ENCODE measurements at places on chromosomes 16 and 17.

- DNase-seq = peak; percentile 3
Measured at GRCh38 chr16:71894229-71894920, 956 bp upstream of the IST1 start.

GRCh38 chr17:80023481-80024205 is 12.0 kb downstream of the TBC1D16 start:
- no peak for DNase-seq

DNA sequence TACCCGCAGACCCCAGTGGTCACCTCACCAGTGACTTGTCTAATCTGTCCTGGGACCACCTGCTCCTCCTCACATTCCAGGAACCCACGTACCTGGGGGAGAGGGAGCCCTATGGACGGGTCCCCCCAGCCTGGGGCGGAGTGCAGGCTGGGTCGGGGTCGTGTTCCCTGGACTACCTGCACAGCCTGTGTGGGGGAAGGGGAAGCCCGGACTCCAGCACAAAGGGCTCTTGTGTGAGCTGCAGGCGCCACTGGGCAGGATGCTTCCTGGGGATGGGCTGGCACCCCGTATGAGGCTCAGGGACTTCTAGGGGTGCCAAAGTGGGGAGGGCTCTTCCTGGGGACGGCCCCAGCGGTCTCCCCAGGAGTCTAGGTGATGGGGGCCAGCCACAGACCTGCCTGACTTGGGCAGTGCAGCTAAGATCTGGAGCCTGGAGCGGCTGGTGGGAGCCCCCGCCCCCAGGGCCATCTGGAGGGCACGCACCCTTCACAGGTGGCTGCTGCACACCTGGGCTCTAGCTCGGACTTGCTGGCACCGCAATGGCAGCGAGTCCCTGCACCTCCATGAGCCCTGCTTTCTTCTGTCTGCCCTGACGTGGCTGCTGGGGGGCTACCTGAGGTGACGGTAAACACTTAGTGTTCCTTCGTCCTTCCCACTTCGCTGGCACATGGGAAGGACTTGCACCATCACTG is 7.5 kb downstream of the VASN start:
- no peak for DNase-seq

DNA sequence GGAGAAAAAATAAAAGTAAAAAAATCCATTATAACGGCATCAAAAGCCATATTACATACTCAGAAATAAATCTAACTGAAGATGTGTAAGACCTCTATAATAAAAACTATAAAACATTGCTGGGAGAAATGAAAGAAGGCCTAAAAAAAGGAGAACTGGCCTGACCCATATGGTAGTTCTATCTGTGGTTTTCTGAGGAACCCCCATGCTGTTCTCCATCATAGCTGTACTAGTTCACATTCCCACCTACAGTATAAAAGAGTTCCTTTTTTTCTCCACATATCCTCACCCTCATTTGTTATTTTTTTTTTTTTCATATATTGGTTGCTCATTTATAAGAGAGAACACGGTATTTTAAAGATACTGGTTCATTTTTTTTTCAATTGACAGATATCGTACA is 191.8 kb downstream of the STX8 start:
- DNase-seq = no peak

DNA sequence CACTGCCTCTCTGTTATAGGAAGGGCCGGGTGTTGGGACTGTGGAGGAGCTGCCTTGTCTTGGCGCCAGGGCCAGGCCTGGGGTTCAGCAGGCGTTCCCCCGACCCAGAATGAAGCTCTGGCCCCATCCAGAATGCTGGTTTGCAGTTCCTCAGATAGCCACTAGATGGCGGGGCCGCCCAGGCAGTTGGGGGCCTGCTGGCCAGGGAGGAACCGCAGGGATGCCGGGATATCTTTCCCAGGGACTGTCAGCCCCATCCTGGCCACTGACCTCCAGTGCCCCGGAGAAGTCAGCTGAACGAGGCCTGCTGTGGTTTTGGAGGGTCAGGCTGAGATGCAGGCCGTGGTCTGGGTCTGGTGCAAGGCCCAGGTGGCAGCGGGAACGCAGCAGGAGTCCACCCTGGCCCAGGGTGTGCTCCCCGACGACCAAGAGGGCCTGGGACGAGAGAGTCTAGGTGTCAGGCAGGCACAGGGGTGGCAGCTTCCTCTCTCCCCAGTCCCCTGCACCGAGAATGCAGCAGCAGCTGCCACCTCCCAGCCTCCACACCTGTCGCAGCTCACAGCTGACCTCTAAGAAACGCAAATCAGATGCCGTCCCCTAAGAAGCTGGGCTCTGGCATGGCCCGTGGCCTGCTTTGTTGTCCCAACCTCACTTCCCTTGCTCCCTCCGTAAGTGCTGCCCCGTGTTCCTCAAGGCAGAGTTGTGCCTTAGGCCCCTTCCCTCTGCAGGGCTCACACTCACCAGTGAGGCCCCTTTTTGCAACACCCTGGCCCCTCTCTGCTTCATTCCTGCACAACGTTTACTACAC is 51.2 kb downstream of the RMI2 start:
- DNase-seq = peak; percentile 39

DNA sequence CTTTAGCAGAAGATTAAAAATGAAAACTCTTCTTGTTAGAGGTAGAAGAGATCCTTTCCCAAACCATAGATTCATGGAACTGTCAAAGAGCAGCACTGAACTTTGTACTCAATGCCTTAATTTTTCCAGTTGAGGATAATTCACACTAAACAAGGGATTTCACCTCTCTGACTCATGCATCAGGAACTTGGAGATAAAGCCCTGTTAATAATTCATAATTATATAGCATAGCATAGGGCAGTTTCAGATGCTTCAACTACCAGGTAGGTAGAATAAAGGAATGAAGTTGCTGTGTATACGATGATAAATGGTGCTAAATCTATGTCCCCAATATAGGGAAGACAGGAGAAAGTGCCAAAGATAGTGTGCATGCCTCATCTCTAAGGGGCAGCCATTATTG is 450.4 kb downstream of the MAF start:
- DNase-seq = no peak

DNA sequence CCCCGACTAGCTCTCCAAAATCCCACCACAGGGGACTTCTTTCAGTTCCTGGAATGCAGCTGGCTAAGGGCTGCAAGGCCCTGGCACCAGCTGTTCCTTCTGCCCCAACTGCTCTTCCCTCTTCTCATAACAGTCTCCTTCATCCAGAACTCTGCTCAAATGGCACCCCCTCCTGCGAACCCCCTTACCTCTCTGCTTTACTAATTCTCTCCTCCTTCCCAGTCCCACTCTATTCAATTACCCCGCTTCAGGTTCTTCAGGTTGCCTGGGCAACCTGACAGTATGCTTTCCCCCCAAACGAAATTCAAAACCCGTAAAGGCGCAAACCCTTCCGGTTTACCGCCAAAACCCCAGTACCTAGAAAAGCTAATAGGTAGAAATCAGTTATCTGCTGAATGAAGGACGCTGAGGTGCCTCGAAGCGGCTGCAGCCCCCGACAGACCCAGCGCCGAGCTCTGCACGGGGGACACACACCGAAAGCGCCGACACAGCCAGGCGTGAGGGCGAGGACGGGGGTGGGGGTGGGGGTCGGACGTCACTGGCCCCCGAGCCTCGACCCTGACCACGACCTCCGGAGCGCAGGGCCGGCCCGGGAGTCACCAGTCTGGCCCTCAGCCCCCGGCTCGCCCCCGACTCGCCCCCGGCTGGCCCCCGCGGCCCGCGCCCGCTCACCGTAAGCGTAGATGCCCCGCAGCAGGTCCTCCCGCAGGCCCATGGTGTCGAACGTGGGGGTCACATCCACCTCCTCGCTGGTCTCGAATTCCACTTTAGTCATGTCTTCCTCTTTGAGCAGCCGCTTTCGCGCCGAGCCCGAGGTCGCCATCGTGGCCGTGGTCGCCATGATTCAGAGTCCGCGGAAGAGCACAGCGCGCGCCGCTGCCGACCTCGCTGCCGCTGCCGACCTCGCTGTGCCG is 550 bp downstream of the EIF4A3 start:
- DNase-seq = no peak

- DNase-seq = no peak
Measured at GRCh38 chr17:2937331-2938003, 125.9 kb downstream of the OR1D5 start.

DNA sequence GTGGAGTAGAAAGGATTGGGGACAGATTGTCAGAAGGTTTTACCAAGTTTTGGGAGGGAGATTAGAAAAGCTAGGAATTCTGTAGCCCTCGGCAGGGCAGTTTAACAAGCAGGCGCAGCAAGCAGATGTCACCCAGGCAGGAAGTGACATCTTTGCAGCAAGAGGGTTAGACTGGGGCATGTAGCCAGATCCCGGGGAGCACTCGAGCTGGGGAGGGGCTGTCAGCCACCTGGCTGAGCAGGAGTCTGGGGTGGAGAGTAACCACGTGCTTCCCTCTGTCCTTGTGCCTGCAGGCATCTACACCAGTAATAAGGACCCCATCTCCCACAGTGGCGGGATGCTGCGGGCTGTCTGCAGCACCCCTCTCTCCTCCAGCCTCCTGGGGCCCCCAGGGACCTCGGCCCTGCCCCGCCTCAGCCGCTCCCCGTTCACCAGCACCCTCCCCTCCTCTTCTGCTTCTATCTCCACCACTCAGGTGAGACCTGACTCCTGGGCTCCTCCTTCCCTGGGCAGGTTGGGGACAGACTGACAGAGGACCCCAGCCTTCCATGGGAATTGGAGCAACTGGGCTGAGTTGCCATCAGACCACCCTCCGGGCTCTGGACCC is 12.2 kb downstream of the MLLT6 start:
- DNase-seq = no peak

- DNase-seq = no peak
Measured at GRCh38 chr17:38920374-38921291, 4.8 kb upstream of the LASP1NB start.

GRCh38 chr17:28552176-28552999 is at the start of gene UNC119:
TSS of gene UNC119 (minus strand) at chr17:28552624. CDS start at chr17:28552557, 67 bp downstream.
- DNase-seq = peak; percentile 74

- DNase-seq = no peak
Measured at GRCh38 chr17:63641692-63642448, 19.7 kb downstream of the MAP3K3 start.

DNA sequence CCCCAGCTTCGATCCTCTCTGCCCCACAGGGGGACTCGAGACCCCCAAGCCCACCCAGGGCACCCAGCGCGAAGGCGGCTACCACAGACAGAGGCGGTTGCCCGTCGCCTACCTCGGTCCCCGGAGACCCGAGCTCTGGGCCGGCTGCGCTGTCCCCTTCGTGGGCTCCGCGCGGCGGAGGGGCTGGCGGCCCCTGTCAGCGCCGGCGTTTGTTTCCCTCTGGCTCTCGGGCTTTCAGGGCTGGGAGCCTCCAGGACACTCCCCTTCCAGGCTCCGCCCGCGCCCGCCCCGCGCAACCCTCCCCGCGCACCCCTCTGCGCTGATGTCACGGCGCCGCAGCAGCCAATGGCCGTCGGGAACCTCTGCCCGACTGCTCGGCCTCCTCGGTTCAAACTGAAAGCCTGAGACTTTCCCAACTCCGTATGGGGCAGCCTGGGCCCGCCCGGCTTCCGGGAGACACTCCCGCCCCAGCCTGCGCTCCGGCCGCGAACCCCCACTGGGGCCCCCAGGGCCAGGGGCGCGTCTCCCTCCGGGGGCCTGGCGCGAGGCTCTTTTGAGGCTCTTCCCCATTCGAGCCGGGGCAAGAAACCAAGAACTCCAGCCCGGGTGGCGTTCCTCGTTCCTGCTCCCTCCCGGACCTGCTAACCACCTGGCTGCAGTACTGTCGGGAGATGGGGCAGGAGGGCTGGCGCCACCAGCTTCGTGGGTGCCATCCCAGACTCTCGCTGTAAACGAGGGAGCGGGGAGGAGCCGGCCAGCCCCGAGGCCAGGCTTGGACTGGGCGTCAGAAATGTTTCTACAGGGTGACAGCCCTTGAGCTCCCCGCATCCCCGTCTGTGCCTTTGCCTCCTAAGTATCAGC is at the start of gene CDC42EP4:
Gene CDC42EP4, minus strand, starts transcription at position 221 of the 861 bp plus-strand sequence. CDS start 25,501 bp downstream, outside the sequence.
- peak; percentile 76 for DNase-seq

DNA sequence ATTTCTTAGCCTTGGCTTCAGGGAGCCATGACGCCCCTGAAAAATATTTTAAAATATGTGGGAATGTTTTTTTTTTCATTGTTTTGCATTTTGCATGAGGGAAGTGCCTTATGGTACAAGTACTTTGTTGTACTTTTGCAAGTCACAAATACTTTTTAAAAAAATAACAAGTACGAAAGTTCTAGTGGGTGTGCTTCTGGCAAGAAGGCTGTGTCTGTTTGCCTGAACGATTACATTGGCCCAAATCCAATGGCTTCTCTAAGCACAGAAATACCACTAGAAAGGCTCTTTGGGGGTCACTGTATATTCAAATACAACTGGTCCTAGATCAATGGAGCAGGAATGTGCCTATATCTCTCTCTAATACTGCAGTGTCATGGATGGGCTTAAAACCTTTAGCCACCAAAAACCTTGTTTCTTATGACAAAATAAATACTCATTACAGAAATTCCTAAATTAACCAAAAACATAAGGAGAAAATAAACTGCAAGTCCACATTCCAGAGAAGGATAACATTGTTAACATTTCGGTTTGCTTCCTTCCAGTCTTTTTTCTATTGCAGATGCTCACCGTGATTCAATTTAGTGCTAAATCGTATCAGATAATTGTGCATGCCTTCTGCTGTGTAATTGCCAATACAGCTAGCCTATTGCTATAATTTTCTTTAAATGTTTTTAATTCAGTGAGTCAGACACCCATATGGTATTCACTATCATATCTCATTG is 97.4 kb downstream of the VAT1L start:
- DNase-seq = no peak

Measured in activated T-helper 1 cell treated with Interleukin-2 at 50 U/mL for 16 hours (primary cell).